CD4-positive, alpha-beta memory T cell (primary cell): ENCODE measurements at places on chromosomes 4 and X.

DNA sequence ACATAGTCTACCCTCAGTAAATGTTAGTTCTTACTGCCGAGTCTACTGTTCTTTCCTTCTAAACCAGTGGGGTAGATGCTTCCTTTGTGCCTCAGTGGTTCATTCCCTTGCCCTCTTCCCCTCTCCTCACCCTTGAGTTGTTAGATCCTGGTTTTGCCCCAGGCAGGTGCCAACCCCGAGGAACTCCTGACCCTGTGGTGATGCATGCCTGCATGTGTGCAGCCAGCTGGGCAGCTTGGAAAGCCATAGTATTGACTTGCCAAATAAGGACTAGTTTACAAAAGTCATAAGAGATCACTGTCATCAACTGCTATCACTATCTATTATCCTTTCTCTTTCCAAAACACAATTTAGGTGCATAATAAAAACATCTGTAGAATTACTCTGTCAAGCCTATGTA is 50.9 kb downstream of the REPS2 start:
- no peak for DNase-seq

DNA sequence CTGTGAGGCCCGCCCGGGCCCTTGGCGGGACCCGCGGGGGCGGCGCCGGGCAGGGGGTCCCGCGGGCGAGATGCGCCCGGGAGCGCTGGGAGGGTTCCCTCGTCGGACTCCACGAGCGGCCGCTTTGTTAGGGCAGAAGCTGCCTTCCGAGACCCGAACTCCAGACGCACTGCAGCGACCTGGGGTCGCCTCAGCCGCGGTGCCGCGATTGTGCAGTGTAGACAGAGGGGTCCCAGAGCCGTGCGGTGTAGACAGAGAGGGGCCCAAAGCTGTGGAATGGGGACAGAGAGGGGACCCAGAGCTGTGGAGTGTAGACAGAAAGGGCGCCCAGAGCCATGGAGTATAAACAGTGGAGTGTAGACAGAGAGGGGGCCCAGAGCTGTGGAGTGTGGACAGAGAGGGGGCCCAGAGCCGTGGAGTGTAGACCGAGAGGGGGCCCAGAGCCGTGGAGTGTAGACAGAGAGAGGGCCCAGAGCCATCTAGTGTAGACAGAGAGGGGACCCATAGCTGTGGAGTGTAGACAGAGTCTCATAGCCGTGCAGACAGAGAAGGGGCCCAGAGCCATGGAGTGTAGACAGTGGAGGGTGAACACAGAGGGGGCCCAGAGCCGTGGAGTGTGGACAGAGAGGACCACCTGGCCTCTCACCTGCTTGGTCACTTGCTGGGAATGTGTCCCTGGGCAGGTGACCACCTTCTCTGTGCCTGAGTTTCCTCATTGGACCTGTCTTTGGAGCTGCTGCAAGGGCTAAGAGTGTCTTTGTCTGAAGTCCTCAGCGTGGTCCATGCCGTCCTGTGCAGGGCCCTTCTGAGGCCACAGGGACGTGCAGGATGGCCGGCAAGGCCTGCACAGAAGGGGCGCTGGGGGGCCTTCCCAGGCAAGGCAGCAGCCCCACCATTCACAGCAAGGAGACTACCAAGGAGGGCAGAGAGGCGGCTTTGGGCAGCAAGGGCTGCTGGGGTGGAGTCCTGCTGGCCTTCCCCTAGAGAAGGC is 875 bp downstream of the RGS12 start:
- DNase-seq, result no peak

DNA sequence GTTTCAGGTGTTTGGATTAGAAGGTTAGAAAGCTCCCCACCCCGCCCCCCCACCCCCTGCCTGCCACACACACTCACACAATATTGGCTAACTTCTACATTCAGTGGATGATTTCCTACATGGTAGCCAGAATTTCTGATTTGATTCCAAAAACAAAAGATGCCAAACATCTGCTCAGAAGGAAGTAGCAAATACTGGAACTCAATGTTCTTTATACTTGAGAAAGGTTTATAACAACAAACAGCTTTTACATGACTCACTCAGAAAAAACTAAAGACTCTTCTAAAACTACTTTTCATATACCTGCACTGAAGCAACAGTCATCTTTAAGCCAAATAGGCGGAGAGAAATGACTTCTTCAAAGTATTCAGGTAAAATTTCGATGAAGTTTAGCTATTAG is 750.5 kb upstream of the POU3F4 start:
- no peak for DNase-seq

DNA sequence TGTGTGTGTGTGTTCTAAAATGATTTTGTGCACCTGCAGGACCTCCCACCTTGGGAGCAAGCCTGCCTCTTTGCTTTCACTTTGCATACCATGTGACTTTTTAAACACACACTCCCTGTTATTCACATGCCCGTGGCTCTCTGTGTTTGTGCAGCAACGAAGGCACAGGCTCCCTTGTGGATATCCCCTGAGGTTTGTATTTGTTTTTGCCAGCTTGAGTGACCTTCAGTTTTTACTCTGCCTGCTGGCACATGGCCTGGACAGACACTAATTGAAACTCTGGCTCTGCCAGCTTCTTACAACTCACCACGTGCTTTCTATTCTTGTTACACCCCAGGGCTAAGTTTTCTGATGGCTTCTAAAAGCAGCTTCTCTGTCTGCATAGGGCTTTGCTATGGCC is 885.8 kb downstream of the SH3BGRL start:
- no peak for DNase-seq

GRCh38 chrX:39886282-39886681 is 211.5 kb downstream of the BCOR start:
- DNase-seq, result no peak

DNA sequence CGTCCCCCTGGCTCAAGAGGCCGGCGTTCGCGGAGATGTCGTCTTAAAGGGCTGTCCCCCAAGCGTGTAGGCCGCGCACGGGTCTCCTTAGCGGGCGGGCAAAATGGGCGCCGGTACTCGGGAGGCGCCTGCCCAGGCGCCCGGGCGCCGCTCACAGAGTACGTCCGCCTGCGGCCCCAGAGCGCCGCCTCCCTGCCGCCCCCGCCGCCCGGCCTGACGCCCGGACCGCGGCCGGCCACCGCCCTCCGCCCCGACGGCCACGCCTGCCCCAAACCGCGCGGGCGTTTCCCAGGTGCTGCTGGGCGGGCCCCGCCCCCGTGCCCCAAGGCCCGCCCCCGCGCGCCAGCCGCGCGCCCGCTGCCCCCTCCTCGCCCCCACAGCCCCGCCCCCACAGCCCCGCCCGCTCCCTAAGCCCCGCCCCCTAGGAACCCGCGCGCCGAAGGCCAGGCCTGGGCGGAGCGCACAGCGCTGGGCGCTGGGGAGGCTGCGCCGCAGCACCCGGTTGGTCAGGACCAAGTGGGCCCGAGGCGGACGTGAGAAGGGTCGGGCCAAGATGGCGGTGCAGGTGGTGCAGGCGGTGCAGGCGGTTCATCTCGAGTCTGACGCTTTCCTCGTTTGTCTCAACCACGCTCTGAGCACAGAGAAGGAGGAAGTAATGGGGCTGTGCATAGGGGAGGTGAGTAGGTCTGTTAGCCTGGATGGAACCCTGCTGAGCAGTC is at the start of the genes BRCC3, CMC4 and MTCP1:
Gene BRCC3 (plus strand): TSS at position 534 of the 719 bp plus-strand sequence. CDS start 20 bp downstream, at position 554.
Gene CMC4 (minus strand): TSS at position 162 of the 719 bp plus-strand sequence. CDS start 7,113 bp downstream, outside the sequence.
Gene MTCP1 (minus strand): TSS at position 162 of the 719 bp plus-strand sequence. CDS start 5,126 bp downstream, outside the sequence.
- peak; percentile 77 for DNase-seq

- DNase-seq, result no peak
These were observed 665 bp upstream of the LRPAP1 start for GRCh38 chr4:3532751-3533422.

GRCh38 chr4:168900080-168900479 is 110.0 kb downstream of the CBR4 start:
- DNase-seq, result no peak

GRCh38 chrX:111116666-111117065 is 20.7 kb downstream of the PAK3 start:
- DNase-seq, result no peak

DNA sequence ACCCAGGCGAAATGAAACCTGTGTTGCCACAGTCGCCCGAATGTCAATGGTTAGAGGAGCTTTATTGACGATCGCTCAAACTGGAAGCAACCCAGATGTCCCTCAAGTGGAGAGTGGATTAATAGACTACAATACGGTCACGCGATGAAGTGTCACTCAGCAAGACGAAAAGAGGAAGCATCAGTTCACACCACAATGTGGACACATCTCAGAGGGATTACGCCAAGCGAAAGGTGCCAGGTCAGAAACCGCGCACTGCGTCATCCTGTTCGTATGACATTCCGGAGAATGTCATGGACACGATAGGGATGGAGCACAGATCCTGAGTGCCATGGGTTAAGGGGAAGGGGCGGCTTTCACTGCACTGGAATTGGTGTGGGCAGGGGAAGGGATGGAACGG is 111.7 kb downstream of the HMX1 start:
- no peak for DNase-seq

GRCh38 chr4:102627831-102628523 is 126.8 kb downstream of the NFKB1 start:
- peak; percentile 49 for DNase-seq
